Gastrocnemius medialis (tissue), 4 donors: ENCODE measurements at places on chromosomes 3 and 15.

- no peak for DNase-seq
Observed at GRCh38 chr15:51363383-51363782, 21.9 kb downstream of the GLDN start.

GRCh38 chr3:40582401-40583027 lies 57.8 kb downstream of the ZNF621 start:
- no peak for DNase-seq

DNA sequence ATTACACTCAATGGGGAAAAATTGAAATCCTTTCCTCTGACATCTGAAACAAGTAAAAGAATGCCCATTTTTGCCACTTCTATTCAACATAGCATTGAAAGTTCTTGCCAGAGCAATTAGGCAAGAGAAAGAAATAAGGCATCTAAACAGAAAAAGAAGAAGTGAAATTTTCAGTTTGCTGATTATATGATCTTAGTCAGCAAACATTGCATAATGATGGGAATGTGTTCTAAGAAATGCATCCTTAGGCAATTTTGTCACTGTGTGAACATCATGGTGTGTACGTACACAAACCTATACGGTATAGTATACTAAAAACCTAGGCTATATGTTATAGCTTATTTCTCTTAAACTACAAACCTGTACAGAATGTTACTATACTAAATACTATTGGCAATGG lies 278.0 kb downstream of the CGGBP1 start:
- no peak for DNase-seq

DNA sequence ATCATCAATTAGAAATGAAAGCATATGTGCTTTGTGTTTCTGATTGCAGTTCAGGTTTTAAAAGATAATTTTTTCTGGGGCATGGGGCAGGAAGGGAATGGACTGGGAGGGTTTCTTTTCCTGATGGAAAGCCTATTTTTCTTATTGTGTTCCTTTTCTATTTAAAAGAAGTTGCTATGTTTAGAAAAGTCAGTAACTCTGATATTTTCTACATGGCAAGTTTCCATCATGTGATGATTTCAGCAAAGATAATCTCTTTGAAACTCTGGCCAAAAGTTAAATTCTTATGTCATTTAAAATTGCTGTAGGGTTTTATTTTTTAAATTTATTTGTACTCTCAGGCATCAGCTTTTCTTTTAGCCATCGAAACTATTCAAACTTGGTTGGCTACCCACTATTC lies 601.2 kb downstream of the FOXP1 start:
- DNase-seq, result no peak

DNA sequence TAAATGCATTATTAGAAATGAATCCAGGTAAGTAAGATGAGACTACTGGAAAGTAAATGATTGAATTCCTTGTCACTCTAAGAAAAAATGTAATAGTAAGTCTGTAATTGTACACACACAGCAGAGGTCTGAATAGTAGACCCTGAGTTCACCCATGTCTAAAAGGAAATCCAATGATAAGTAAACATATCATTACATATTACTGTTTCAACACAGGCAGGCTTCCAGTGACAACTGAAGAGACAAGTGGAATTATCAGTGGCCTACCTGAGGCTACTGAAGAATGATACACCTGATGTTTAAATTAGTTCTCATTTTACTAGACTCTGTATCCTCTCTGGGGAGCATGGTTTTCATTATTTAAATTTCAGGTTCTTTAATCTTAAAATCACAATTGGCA lies 6.2 kb upstream of the CCNL1 start:
- DNase-seq, result no peak

DNA sequence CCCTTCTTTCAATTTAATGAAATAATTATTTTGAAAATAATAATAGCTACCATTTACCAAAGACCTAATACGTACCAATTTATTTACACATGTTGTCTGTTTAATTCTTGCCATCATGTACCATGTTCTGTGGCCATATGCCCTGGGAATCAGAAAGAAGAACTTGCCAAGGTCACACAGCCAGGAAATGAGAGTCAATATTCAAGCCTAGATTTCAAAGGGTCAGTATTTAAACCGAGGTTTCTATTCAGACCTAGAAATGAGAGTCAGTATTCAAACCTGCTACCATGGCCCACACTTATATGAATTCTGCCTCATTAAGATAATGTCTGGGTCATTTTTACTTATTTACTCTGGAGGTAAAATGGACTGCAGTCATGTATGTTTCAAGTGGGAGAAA lies 103.6 kb upstream of the TBL1XR1 start:
- no peak for DNase-seq

GRCh38 chr3:135023996-135024658 lies 229.1 kb downstream of the EPHB1 start:
- no peak for DNase-seq

- no peak for DNase-seq
Observed at GRCh38 chr3:143820466-143821221, 27.6 kb downstream of the SLC9A9 start.

GRCh38 chr15:63453186-63453905 lies 51.0 kb upstream of the USP3 start:
- DNase-seq, result no peak

DNA sequence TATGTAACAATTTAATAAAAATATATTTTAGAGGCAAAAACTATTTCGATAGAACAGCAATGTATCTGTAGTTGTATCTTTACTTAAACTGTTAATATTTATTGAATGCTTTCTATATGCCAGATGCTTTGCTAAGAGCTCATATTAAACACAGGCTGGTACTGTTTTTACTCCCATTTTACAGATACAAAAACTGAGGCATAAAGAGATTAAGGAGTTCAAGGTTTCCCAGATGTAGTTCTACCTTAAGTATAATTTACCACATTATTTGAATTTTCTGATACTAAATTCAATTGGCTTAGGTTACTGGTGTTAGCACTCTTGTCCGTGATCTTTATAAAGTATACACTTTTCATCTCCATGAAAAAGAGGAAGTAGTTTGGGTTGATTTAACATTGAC lies 149.8 kb downstream of the ROBO2 start:
- DNase-seq, result no peak

DNA sequence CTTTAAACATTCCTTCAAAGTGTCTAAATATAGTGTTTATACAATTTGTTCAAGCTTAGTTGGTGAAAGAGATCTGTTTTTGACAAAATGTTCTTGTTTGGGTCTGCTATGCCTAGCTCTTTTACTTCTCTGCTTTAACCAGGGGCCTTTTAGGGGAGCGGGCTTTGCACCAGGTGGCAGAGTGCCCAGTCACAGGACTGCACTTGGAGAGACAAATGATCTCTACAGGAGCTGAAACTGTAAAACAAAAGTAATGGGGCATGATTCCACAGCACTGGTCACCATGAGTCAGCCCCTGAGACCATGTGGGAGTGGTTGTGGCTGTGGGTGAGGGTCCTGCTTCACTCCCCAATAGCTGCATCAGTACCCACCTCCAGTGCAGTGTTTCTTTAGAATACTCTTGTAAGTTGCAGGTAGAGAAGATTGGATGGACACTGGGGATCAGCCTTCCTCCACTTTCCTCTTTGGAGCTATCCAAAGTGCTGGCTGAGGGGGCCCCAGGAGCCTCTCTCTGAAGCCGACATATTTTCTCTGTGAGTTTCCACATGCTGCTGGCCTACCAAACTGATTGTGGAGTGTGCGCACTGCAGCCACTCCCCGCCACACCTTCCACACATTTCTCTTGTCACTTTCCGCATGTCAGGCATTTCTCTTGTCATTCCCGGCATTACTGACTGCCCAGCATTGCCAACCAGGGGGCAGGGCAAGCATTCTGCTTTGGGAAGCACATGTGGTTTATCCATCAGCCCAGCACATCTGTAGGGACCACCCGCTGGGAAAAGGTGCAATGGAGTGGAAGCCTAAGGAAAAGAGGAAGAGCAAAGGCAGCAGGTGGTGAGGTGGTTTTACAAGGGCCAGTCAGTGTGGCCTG lies 110.0 kb downstream of the EPHB1 start:
- peak; percentile 22 for DNase-seq

GRCh38 chr15:51879555-51879954 lies 50.1 kb downstream of the TMOD3 start:
- DNase-seq, result no peak

- no peak for DNase-seq
Observed at GRCh38 chr15:83380059-83380458, 67.1 kb upstream of the SH3GL3 start.

GRCh38 chr15:64897345-64897985 lies 14.2 kb upstream of the ANKDD1A start:
- peak; percentile 70 for DNase-seq

DNA sequence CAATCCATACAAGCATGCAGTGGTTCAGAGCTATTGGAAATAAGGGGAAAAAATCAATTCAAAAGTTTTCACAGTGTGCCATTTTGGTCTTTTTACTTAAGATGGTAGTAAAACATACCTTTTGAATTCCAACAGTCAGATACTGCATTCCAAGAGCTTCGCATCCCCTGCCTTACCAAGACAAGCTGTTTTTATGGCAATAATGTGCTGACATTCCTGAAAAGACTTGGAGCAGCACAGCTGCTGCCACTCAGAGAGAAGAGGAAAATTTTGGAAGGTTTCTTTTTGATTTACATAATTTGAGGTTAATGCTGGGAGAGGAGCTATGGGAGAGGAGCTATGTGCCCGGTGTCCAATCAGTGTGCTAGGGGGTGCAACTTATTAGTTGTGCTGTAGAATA lies 148.3 kb downstream of the FEZF2 start:
- no peak for DNase-seq

DNA sequence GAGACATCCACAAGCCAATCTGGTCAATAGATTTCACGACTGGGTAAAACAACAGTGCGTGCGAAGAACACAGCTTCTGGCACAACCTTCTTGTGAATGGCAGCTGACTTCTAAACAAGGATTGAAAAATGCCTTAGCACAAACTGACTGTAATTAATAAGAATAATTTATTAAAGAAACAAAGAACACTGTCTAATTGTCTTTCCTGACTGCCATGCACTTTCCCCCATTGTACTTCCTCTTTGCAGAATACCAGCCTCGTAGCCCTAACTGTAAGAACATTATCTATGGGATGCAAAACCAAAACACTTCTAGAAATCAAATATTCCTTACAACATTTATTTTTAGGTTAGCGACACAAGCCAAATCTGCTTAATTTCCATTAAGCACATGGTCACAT lies 6.5 kb downstream of the FOXP1 start:
- no peak for DNase-seq

GRCh38 chr3:156892701-156893100 lies 66.5 kb downstream of the LEKR1 start:
- no peak for DNase-seq

- DNase-seq, result no peak
Observed at GRCh38 chr15:68203486-68203885, 1.6 kb downstream of the CALML4 start.

DNA sequence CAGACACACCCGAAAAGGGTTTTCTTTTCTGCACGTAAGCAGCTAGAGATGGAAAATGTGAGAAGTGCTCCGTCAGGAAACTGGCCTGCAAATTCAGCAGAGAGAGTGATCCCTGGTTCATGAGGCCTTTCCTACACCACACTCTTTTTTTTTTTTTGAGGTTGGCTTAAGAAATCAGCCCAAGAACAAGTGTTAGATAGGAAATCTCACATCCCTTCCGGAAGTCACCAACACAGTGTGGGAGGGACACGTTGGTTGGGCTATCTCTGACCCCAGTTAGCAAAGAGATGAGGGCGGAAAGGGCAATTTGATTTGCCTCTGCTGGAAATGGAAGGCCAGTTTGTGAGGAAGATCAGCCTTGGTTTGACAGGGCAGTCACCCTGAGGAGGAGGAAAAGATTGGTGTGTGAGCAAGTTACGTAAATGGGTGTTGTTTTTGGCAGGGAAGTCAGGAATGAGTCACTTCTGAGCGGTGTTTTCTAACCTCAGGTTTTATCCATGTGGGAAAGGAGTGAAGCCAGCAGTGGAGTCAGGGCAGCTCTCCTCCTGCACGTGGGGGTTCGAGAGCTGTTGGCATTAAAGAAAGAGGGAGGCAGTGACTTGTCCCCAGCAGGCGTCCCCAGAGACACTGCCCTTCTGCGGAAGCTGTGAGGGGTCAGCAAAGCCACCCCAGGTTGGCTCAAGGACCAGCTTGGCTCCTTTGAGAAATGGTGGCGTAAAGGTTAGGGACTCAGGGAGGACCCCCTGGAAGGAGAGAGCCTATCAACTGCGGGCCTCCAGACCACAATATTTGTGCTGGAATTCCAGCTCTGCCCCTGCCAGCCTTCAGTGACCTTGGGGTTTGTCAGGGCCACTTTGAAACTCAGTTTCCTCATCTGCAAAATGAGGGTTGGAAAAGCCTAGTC lies 237.6 kb upstream of the BHLHE40 start:
- peak; percentile 60 for DNase-seq

DNA sequence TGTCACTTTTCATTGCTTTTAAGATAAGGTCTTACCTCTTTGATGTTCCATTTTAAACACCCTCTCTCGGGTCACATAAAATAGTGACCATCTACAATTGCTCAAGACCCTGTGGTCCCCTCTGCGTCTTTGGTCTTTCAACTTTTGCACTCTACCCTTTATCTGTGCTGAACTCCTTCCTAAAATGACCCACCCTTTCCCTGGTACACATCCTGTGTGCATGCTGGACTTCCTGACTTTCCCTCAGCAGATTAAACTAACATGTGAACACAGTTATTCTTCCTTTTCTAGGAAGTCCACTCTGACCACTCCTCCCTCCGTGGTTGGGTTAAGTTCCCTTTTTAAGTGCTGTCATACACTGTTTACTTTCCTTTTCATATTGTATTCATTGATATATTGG lies 414.2 kb downstream of the GABRB3 start:
- DNase-seq, result no peak

GRCh38 chr3:37852771-37853170 lies 8.9 kb upstream of the CTDSPL start:
- no peak for DNase-seq

DNA sequence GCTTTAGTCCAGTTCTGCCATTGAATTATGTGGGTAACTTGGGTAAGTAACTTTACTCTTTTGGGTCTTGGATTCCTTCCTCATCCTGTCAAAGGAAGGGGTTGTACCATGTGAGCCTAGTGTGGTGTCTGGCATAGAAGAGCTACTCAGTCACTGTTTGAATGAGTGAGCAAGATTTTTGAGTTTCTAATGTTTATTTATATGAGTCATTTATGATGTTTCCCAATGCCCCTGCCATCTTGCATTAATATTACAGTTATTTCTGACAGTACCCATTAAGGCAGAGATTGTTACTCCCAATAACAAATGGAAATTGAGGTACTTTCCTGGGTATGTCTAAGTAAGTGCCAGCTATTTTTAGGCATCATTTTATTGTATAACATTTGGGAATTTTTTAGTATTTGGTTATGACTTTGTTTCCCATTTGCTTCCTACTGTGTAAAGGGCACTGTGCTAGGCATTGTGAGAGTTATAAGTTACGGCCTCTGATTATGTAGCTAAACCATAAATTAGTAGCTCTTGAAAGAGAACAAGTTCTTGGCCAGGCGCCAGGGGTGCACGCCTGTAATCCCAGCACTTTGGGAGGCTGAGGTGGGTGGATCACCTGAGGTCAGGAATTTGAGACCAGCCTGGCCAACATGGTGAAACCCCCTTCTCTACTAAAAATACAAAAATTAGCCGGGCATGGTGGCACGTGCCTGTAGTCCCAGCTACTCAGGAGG lies 23.5 kb downstream of the NR1D2 start:
- no peak for DNase-seq

GRCh38 chr3:7190095-7190494 lies 329.2 kb downstream of the GRM7 start:
- no peak for DNase-seq

GRCh38 chr3:35601959-35602358 lies 37.4 kb upstream of the ARPP21 start:
- no peak for DNase-seq
